ENCODE measurements at places on chromosomes 3 and 15.

GRCh38 chr3:119649761-119650160 is 10.6 kb downstream of the POPDC2 start:
- DNase-seq = no peak

DNA sequence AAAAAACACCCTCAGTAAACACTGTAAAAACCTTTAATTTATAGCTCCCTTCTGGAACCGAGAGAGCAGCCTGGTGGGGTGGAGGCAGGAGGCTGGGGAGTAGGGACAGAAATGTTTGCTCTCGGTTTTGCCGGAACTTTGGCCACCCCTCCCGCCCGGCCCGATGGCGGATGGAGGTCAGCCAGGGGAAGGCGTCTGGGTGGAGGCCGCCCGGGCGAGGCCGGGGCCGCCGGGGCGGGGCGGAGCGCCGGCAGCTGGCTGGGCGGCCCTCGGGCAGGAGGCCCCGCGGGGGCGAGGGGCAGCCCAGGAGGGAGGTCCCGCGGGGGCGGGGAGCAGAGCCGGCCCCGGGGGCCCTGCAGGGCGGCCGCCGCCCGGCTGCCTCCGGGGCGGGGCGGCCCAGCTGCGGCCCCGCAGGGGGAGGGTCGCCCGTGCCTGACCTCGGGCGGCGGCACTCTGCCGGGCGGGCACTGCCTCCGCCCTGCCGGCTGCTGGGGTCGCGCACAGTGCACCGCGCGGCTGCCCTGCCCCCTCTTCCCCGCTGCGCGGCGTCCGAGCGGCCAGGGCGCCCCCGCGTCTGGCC is 829 bp upstream of the SKIL start:
- peak; percentile 16 for DNase-seq

GRCh38 chr3:134466331-134466730 is 19.5 kb downstream of the ANAPC13 start:
- no peak for DNase-seq

DNA sequence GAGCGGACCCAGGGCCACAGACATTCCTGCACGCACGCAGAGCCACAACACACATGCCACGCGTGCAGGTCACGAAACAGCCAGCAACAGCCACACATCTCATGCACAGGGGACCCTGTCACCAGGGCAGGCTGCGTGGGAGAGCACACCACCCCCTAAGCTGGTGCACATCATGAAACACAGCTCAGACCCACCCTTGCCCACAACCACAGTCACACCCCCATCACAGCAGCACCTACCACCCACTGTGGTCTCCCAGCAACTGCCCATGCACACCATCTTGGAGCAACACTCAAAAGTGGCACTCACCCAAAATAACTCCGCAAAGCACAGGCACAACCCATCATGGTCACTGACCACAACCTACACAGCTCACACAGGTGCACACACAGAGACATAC is 75.7 kb downstream of the OCA2 start:
- DNase-seq = no peak

DNA sequence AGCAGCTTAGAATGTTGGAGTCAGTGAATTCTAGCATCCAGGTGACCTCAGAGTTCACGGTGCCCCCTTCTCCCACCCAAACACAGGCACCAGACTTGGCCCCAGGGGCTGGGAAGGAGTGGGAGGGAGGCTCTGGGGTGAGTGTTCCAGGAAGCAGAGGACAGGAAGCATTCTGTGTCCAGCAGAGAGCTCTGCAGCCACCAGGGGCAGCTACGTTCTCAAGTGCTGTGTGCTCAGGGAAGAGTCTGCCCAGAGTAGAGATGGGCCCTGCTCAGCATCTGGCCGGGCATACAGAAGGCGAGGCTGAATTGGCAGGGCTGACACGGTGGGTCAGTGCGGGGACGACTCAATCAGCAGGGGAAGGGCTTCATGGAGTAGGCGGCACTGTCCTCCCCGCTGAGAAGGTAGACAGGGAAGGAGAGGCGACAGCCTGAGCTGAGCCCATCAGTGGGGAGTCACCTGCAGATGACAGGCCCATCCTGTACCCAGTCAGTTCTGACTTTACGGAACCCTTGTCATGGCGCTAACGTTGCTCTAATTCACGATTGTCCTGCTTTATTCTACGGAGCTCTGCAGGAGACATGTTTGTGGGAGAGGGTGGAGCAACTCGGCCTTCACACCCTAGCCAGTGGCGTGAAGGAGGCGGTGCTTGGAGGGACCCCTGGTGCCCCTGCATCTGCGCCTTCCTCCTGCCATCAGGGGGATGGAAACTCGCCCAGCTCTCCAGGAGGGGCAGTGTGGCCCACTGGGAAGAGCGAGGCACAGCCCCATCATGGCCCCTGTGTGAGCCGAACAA is 82.2 kb downstream of the C3orf70 start:
- no peak for DNase-seq

DNA sequence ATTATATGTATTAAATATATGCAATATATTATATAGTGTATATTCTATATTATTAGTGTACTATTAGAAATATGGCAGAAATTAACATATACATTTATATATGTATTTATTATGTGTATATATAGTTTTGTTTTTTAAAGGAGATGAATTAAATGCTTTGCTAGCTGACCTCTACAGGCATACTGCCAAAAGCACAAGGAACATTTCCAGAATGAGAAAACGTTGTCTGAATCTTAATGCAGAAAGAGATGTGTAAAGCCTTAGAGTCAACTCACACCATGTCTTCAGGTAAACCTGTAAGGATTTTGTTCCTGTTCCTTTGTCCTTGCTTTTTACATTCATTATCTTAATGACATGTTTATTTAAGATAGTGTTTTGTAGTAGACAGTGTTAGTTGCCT is 111.9 kb downstream of the ST8SIA2 start:
- no peak for DNase-seq
